ENCODE measurements at places on chromosomes 1 and 21. TPM values are rescaled to one million over a fixed set of nuclear protein-coding genes. Genes with fewer than 3 reads are reported as not detected.

The AKT3 gene
- 8.5 TPM for total RNA-seq

The MCOLN2 gene
- not detected for total RNA-seq

The ZNF362 gene
- total RNA-seq = 17.6 TPM

The RSPO1 gene
- not detected for total RNA-seq

The OR6N1 gene
- total RNA-seq = not detected

The TLR5 gene
- 0.49 TPM for total RNA-seq

The KRTAP13-2 gene
- not detected for total RNA-seq

The SPRR2A gene
- total RNA-seq = not detected

The NES gene
- total RNA-seq = 13.7 TPM

The STUM gene
- 0.95 TPM for total RNA-seq

The THEM5 gene
- not detected for total RNA-seq

The GLMP gene
- total RNA-seq = 16.5 TPM

The MYOC gene
- total RNA-seq = 5.0 TPM

The ATP5IF1 gene
- total RNA-seq = 125 TPM

The SYPL2 gene
- total RNA-seq = 127 TPM

The CTBS gene
- total RNA-seq = 4.0 TPM

The EXOC8 gene
- total RNA-seq = 25.4 TPM

Measured in gastrocnemius medialis (tissue), 4 donors.